Activated CD4-positive, alpha-beta T cell treated with anti-CD3 and anti-CD28 coated beads for 36 hours (primary cell): ENCODE measurements at places on chromosomes 2 and 18. TPM values are rescaled to one million over a fixed set of nuclear protein-coding genes. Genes with fewer than 3 reads are reported as not detected.
A peak's percentile ranks its signal among the peaks of the same experiment; 100 is the strongest.

GRCh38 chr2:132268977-132269523 lies 107.3 kb upstream of the ANKRD30BL start:
- no peak for DNase-seq

- no peak for DNase-seq
Observed at GRCh38 chr2:12641441-12641840, 75.3 kb upstream of the TRIB2 start.

GRCh38 chr18:25140124-25140961 lies 211.6 kb downstream of the ZNF521 start:
- no peak for DNase-seq

DNA sequence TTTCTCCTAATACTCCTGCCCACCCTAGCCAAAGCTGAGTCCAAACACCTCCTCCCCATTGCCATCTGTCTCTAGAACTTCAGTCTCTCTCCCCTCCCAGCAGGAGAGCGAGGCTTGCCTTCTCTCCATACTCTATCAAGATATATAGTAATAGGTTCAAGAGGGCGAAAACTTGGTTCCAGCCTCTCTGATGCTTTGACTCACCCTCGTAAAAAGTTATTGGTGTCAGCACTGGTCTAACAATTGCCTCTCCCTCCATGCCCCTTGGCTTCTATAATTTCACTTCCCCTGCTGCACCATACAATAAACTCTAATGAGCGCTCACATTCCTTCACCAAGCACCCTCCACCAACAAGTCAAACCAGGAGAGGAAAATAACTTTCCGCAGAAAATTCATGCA lies 797.3 kb downstream of the BCL11A start:
- no peak for DNase-seq

DNA sequence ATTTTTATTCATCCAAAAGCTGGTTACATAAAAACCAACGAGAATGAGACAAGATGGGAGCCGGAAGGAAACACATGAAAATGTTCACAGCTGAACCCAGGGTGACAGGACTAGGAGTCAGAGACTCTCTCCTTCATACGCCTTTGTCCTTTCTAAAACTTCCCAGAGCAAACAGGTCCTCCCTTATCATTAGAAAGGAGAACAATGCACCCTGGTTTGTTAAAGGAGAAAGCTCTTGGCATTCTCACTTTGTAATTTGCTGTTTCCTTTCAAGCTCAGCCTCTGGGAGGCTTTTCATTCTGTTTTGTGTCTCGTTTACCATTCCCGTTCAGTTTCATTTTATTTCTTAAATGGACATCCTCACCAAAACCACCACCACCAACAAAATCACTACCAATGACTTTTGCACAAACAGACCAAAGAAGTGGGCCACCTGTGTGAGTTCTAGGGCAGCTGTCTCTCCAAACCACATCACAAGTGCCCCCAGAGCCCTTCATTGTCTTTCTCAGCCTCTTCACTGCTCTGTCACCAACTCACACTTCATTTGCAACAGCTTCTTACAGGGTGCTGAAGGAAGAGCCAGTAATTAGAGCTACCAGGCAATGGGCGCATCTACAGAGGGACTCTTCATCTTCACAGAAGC lies 105.3 kb downstream of the HDAC4 start:
- no peak for DNase-seq

GRCh38 chr2:62197011-62197924 lies 1.4 kb downstream of the B3GNT2 start:
- DNase-seq, result peak; percentile 64

- DNase-seq, result no peak
Observed at GRCh38 chr2:30209227-30209626, 22.1 kb upstream of the LBH start.

GRCh38 chr2:157931542-157931941 lies 55.4 kb upstream of the ACVR1 start:
- no peak for DNase-seq

DNA sequence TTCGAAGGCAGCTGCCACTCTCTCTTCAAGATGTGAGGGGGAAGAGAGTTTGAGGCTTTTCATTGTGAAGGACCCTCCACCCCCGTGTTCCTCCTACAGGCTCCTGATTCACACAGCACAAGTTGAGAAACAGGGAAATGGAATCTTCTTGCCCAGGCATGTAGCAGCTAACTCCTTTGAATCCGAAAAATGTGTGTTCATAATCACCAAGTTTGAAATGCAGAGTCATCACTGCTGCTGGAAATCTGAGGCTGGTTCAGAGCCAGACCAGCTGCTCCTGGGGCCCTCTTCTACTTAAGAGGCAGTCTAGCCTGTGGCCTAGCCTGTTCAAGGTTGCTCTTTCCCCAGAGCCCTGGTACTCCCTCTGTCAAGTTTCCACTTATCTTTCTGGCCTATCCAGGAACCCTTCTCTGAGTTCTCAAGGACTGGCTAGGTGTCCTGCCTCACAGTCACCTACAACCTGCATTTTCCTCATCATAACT lies 166.4 kb downstream of the TMEM247 start:
- no peak for DNase-seq

- DNase-seq, result no peak
Observed at GRCh38 chr2:102109016-102109415, 33.5 kb upstream of the IL1R1 start.

GRCh38 chr2:234029150-234029733 lies 21.3 kb upstream of the SPP2 start:
- no peak for DNase-seq

RBFA gene
- total RNA-seq, result 32.2 TPM

GAL3ST2 gene
- total RNA-seq, result 0.94 TPM

MZT2A gene
- total RNA-seq, result 110 TPM

RGPD5 gene
- total RNA-seq, result 27.0 TPM

SERPINB4 gene
- total RNA-seq, result not detected

ATP6V1B1 gene
- total RNA-seq, result not detected

CERKL gene
- not detected for total RNA-seq
